ENCODE measurements at places on chromosomes 4 and X.
A peak's percentile ranks its signal among the peaks of the same experiment; 100 is the strongest.

DNA sequence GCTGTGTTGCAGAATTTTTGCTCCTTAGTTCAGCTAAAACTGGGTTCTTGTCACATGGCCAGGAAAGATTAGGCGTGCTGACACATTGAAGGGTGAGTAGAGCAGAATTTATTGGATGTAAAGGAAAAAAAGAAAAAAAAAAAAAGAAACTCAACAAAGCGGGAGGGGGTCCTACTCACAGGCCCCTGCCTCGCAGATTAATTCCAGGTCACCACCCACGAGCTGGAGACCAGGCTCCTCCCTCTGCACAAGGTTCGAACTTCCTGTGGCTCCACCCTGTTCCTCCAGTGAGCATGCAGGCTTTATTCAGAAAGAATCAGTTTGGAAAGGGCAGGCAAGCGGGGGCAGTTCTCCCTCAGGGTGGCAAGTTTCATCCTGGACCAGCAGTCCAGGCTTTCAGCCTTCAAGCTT, 17.1 kb downstream of the MGST2 start:
- no peak for DNase-seq

DNA sequence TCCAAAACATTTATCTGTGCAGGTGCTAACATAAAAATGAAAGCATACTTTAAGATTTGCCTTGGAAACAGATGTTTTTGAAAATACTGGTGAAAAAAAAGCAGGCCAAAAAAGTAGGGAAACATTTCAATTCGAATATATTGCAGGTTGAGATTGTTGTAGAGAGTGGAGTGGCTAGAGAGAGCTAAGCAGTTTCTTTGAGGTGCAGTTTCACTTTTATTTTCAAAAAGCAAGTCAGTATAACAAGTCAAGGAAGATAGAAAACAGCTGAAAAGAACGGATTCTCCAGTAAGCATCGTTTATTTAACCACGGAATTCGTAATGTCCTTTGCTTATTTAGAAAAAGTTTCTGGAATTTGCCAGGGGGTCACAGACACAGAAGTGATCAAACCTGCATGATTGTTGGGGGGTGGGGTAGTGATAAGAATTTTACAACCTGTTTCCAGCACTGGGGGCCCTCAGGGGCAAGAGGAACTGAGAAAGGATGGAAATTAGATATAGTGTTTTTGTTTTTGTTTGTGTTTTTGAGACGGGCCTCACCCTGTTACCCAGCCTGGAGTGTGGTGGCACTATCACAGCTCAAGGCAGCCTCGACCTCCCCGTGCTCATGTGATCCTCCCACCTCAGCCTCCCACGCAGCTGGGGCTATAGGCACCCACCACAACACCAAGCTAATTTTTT, 175.0 kb downstream of the TENM3 start:
- no peak for DNase-seq

DNA sequence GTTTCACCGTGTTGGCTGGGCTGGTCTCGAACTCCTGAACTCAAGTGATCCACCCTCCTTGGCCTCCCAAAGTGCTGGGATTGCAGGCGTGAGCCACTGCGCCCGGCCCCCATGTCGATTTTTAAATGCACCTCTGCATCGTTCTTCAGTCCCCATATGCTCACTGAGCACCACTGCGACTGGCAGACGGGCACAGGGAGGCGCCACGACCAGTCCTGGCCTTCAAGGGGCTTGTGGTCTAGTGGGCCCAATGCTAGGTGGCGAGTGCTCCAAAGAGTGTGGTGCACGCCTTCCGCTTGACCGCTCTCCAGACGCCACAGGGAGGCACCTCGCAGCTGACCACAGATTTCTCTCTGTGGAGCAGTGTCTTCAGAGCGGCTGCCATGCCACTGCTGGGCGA, 11.7 kb upstream of the MSANTD1 start:
- no peak for DNase-seq

DNA sequence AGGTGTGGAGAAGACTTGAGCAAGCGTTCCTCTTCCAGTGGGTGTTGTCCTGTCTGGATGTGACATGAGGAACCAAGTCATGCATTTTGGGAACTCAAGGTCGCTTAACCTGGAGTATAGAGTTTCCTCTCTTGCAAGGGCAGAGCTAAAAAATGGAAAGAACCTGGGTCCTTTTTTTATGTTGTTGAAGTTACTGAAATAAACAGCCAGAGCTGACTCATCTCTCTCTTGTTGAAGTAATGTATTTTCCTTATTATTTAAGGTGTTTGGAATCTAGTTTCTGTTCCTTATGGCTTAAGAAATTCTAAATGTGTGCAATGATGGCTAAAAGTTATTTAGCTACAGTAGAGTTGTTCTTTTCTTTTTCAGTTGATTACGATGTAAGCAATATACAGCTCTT, 314.5 kb downstream of the CAMK2D start:
- DNase-seq: no peak

DNA sequence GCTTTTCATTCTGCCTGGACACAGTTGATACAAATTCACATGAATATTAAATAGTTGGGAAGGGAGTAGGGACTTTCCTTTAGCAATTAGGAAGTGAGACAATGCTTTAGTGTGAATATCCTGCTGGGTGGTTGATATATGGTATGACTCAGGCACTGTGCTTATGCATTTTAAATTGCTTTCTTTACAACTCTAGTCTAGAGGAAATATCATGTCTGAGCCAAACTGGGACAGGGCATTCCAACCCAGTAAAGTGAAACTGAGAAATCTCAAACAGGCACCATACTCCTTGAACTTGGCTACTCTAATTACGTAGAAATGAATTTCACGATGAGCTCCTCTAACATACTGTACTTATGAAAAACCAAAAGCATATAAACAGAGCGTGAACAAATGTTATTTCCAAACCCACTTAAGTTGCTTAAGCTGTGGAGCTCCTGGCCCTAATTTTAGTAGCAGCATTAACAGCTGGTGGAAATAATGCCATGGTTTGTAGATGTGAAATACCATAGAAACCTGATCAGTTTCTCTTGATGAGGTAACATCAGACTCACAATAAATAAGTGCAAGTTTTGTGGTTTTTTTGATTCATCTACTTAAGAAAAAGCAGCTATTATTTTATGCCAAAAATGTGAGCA, 242.9 kb upstream of the GK2 start:
- peak; percentile 74 for DNase-seq

DNA sequence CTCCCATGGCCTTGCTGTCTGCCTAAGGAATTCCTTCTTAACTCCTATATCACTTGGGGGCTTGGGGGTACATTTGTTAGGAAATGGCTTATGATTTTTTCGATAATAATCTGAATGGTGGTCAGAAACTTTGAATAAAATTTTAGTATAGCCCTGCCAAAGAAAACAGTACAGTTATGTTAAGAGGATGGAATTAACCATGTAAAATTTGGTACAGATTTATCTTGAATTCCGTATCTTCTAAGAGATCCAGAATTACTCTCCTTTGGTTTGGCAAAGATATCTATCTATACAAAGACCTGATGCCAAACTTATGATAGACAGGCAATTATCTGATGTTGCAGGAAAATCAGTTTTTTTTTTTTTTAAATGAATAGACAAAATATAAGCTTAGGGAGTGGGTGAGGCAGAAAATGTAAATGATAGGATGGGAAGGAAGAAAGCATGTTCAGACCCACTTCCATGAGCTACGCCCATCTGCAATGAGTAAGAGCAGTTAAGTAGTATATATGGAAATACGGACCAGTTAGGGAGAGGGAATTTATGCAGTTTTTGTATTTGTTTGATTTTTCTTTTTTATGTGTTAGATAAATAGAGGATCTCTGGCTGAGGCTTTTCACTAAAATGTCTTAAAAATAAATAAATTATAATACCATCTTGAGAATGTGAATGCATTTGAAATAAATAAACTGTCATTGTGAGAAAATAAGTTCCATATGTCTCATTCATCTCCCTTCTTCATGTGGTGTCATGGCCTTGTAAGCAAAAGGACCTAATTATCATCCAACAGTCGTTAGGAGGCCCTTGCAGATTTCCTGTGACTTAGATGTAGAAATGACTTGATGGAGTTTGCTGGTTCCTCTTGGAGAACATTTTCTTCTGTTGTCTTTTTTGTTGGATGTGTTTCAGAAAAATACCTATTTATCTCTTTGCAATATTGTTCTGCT, 389.6 kb downstream of the ARHGAP24 start:
- no peak for DNase-seq

DNA sequence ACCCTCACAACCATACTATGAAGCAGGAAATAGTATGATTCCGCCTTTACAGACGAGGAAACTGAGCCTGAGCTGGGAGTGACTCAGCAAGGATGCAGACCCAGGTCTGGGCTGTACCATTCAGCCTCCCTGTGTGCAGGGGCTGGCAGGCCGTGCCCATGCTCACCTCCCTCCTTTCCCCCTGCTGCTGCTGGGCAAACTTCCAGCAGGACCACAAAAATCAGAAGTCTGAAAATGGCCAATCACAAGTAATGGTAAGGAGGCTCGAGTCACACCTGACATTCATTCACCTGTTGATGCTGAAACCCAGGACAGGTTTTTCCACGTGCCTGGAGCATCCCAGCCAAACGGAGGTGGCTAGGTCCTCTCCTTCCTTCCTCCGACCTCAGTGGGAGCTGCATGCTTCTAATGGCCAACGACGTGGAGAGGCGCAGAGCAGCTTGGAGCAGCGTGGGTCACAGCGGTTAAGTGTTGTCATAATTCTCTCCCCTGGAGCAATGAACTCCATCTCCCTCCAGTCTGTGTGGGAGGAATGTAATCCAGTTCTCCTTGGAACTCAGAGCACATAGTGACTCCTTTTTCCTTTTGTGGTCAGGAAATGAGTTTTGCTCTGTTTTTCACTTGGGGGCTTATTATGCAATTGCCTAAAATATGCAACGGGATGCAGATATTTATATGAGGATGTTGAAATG, 371.7 kb downstream of the BCOR start:
- DNase-seq: no peak

GRCh38 chrX:87975365-87975764, 457.8 kb downstream of the KLHL4 start:
- no peak for DNase-seq

- no peak for DNase-seq
Measured at GRCh38 chr4:47484168-47484567, 907 bp upstream of the ATP10D start.

DNA sequence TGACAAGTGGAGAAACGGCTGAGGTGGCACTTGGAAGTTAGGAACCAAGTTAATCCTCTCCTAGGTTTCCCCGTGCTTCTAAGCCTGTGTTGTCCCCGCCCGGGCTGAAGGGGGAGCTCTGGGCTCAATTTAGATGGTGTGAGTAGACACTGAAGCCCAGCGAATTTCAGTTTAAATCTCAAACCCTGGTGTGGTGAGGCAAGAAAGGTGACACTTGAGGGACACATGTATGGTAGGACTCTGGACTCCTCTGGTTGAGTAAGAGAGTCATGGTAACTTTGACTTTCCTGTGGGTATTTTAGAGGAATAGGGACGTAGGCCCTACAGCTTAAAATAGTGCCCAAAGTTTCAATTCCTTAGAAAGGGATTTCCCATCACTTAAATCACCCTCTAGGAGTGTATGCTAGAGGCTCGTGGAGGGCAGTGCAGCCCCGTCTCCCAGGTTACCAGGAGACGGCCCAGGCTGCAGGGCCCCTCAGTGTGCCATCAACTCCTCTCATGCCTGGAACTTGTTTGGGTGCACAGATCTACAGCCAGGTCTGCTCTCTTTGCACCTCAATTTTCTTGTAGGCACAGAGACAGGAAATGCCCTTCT, 24.0 kb downstream of the HAND2 start:
- DNase-seq: no peak

DNA sequence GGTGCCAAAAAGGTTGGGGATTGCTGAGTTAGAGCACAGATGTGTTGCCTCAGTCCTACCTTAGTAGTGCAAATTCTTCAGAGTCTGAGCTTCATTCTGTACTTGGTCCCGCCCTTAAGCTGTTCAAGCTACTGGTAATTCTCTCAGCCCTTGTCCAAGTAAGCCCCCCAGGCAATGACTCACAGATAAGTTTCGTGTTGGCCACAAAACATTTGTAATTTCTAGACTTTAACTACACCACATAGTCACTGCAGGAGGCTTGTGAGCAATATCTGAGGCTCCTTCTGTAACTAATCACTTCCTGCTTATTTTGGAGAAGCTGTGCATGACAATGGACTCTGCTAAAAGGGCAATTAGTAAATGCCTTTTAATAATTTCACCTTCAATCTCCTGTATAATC, 1420.5 kb downstream of the PCDH7 start:
- DNase-seq: peak; percentile 80

DNA sequence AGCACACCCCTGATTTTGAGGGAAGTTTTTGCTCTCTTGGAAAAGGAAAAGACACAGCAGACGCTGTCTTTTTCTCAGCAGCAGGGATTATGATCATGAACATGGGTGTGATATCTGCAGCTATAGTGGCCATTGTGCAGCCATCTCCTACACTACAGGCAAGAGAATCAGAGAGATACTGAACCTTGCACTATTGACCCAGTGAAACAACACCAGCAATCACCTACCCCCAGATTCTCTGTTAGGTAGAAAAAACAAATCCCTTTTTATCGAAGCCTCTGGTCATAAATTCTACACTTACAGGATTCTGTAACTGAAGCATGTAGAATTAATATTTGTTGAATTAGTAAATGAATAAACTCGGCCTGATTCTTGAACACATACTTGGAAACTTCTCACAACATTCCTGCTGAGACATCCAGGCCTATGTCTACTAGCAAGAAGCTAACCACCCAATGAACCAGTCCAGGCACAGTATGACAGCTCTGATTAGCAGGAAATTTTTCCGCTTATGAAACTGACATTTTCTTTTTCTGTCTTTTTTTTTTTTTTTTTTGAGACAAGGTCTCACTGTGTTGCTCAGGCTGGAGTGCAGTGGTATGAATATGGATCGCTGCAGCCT, 5.0 kb upstream of the AFAP1 start:
- no peak for DNase-seq

DNA sequence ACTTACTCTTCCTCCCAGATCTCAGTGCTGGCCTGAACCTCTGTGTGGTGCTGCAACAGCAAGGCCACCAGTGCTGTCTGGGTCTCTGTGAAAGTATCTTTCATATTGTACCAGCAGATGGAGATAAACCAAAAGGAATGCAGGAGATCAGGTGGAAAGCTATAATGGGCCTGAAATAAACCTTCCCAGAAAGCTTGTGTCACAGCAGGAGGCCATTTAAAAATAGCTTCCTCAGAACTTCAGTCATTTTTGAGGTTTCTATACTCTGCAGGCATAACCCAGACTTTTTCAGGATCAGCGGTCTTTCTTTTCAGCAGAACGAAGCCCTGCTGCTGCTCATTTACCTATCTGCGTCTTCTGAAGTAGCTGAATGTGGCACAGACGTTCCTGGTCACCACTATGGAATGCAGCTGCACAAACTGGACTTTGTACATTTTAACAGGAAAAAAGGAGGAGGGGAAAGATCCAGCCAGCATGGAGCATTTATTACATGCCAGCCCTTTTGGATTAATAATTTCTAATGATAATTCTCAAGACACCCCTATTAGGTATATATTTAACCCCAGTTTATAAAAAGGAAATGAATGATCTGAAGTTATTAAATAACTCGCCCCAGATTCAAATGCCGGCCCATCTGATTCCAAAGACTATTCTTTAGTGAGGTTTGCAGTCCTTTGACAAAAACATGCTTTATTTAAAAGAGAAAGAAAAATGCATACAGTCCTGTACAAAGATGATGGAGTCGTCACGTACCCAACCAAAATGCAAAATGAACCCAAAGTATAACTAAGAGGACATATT, 119.7 kb downstream of the NFKB1 start:
- DNase-seq: no peak

GRCh38 chr4:27239641-27240040, 379.0 kb downstream of the STIM2 start:
- no peak for DNase-seq
